ENCODE measurements at places on chromosomes 5 and 9.

DNA sequence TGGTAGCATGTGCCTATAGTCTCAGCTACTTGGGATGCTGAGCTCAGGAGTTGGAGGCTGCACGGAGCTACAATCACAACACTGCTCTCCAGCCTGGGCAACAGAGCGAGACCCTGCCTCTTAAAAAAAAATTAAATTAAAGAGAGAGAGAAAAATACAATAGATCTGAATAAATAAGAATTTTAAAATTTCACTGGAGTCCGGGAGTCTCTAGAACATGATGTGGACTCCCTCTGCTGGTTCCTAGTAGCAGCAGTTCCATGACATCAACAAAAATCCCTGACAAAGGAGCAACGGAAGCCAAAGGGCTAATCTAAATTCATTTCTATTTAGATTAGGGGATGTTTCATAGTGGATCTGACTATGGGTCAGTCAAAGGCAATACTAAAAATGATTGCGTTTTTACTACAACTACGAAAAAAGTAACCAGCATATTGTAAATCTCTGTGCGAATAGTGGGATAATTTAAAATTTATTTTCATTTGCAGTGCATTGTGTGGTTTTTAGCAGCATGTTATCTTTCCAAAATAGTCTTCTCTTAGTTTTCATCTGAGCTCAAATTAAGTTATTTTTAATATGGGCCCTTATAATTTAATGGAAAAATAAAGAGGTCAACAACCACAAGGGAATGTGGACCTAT, 6.7 kb downstream of the INIP start:
- DNase-seq = no peak

GRCh38 chr5:9207817-9208418, 338.0 kb downstream of the SEMA5A start:
- DNase-seq = no peak

DNA sequence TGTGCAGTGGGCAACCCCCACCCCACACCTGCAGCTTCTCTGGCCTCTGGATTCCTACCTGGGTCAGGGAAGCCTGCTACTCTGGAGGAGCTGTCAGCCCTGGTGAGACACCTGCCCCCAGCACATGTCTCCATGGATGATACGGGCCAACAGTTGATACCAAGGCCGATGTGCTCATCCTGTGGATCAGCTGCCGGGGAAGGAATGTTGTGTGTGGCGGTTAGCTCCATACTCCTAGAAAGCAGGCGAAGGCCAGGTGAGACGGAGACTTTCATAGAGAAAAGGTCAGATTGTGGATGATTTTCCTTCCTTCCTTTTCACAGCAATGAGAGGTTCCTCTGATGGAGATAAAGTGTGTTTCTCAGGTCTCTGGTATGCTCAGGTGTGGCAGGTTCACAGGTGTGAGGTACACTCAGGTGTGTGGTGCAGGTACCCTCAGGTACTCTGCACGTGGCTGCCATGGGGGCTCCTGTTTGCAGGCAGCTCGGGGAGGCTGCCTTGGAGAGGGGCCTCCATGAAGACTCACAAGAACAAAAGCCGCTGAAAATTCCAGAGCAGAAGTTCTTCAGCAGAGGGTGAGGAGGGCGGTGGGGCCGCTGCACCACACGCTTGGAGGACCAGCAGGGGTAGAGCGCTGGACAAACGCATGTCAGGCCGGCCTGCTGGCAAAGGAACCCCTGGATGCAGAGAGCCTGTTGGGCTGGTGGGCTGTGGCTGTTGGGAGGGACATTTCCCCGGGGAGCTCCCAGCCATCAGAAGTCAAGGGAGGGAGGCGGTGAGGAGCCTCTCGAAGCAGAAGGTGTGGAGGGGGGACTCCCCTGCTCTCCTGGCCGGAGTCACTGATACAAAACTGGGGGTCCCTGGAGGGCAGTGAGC, 5.1 kb upstream of the AHRR start:
- DNase-seq = no peak

DNA sequence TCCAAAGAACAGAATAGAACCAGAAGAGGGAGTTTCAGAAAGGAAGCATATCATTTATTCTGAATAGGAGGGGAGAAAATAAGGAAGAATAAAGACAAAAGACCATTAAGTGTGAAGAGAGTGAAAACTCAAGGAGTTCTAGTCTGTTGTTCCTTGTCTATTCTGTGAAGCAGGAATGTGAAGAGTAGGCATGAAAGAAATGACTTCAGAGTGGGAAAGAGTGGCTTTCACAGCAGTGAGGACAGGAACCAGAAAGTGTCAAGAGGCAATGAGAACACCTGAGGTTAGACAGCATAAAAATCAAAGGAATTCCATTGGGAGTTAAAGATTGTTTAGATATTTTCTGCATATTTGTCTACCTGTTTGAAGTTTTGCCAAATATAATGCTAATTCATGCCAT, 768.8 kb upstream of the GRAMD2B start:
- DNase-seq = no peak

- DNase-seq = peak; percentile 79
Measured at GRCh38 chr5:170434966-170435605, 45.9 kb upstream of the KCNMB1 start.
